ENCODE measurements at places on chromosomes 7 and 10. TPM values are rescaled to one million over a fixed set of nuclear protein-coding genes. Genes with fewer than 3 reads are reported as not detected.
A peak's percentile ranks its signal among the peaks of the same experiment; 100 is the strongest.

The AGR2 gene
- not detected for total RNA-seq

The NME8 gene
- not detected for total RNA-seq

The OR6B1 gene
- not detected for total RNA-seq

The STOX1 gene
- 0.13 TPM for total RNA-seq

DNA sequence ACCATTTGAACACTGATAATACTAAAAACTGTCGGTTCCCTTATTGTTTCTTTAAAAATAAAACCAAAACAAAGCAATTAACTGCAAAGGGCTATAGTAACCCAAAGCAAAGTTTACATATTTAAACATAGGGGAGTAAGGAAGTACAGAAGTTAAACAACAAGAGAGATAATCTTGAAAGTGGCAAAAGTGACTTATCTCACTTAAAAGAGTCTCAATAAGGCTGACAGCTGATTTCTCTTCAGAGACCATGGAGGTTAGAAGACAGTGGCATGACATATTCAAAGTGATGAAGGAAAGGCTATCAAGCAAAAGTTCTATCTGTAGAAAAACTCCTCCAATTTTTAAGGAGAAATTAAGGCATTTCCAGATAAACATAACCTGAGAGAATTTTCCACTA is 233.5 kb upstream of the HDAC9 start:
- DNase-seq: no peak

DNA sequence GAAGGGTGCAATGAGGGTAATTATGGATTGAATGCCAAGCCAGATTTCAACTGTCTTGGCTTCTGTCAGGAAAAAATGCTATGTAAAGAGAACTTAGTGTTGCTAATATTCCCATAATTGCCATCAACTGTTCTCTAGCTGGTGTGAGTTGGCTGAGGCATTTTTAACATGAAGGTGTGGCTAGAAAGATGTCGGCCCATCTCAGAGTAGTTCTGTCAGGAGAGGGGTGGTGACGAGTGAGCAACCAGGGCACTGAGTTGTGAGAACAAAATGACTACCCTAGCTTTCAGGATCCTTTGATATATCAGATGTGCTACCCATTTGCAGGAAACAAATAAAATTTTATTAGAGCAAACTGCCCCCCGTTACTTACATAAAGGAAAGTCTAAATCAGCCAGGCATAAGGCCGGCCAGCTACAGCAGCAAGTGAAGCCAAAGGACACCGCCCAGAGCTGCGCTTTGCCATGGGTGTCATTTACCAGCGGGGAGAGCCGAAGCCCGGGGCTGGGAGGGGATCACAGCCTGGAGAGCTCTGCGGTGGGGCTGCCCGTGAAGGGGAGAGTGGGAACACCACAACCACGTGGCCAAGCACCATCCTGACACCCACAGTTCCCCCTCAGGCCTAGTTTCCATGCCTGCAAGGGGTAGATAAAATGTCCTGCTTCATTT is 141.4 kb downstream of the ICA1 start:
- no peak for DNase-seq

DNA sequence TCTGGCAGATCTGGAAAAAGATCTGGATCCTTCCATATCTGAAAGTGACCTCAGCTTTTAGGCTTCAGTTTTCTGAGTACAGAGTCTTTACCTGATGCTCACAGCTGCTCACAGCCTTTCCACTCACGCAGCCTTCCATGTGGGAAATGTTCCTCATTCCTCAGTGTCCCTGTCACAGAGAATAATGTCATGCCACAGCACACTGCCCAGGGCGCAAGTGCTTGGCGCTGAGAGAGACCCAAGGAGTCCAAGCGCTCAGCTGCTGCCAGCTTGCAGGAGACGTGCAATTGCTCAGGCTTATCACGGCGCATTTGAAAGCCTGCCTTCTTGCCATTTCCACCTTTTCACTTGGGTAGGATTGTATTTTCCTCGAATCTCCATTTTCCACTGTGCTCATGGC is 271.9 kb upstream of the MKI67 start:
- DNase-seq: no peak

DNA sequence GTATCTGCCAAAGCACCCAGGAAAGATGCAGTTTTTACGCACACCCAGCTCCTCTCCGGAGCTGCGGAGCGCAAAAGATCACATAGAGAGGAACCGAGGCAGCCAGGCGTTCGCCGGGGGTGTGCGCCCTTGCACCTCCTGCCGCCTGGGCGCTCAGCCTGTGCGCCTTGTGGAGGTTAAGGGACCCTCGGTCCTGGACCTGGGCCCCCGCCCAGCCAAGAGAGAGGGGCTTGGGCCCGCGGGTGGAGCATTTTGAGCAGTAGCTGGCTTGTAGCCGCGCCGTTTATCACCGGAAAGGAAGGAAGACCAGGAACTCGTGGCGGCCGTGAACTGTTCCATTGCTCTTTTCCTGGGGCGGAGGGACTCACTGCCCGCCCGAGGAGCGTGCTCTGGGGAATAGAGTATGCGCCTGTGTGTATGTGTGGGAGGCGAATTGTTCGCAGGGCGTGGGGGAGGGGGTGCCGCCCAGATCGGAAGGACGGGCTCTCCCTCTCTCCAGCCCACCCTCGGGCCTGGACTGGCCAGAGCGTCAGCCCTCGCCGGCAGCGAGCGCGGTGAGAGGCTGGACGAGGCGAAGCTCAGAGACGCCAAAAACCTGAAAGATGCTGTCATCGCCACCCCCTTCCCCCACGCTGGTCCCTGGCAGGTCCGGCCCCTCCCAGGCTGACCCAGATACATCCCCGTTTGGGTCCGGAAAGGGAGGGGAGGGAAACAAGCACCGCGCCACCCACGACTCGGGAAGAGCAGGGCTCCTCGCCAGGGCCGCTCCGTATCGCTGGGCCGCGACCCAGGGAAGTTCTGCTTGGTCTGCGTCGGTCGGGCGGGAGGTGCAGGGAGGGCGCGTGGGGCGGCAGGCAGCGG is 1.2 kb upstream of the WNT2 start:
- peak; percentile 23 for DNase-seq

- no peak for DNase-seq
These were observed 34.0 kb downstream of the PNLIPRP3 start for GRCh38 chr10:116461680-116462079.

GRCh38 chr10:131641231-131641630 is 259.6 kb upstream of the PPP2R2D start:
- no peak for DNase-seq

GRCh38 chr10:79487296-79488194 is 24.8 kb upstream of the EIF5AL1 start:
- DNase-seq: peak; percentile 43

- no peak for DNase-seq
These were observed 45.3 kb downstream of the BZW2 start for GRCh38 chr7:16691241-16691640.

GRCh38 chr10:131642966-131643365 is 257.8 kb upstream of the PPP2R2D start:
- no peak for DNase-seq

DNA sequence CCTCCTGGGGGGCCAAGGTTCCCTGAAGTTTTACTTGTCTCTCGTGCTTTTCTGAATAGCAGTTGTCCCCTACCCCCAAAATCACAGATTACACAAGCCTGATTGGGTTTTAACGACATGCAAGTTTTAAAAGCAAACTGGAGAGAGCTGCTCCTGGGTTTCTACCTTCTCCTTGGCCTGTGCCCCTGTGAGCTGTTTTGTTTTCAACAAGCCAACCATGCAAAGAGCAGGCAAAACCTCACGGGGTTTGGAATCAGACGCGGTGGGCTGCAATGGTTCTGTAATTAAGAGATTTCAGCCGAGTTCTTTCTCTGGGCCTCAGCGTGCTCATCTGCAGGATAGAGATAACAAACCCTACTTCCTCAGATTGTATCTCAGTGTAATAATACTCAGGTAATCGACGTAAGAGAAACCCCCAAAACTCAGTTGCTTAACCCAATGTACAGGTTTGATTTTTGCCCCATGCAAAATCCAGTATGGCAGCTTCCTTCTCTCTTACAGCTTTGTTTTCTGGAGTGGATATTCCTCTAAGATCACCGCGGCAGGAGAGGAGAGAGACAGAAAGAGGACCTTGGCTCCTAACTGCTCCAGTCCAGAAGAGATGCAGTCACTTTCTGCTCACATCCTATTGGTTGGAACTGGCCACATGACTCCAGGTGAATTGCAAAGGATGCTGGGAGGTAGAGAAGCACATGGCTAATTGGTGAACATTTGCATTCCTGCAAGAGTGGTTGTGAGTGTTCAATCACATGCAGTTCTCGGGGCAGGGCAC is 42.0 kb downstream of the MYL10 start:
- DNase-seq: no peak

Data from dermis microvascular lymphatic vessel endothelial cell (primary cell).